Naive B cell (primary cell): ENCODE measurements at places on chromosomes 4 and X.

- H3K4me3 ChIP-seq = no peak overlapping the region
- no peak overlapping the region for H3K27ac ChIP-seq
- DNase-seq = no peak
- H3K36me3 ChIP-seq = no peaks in the 10 kb centered on the region
Measured at GRCh38 chrX:27451324-27451723, 11.8 kb downstream of the PPP4R3C start.

DNA sequence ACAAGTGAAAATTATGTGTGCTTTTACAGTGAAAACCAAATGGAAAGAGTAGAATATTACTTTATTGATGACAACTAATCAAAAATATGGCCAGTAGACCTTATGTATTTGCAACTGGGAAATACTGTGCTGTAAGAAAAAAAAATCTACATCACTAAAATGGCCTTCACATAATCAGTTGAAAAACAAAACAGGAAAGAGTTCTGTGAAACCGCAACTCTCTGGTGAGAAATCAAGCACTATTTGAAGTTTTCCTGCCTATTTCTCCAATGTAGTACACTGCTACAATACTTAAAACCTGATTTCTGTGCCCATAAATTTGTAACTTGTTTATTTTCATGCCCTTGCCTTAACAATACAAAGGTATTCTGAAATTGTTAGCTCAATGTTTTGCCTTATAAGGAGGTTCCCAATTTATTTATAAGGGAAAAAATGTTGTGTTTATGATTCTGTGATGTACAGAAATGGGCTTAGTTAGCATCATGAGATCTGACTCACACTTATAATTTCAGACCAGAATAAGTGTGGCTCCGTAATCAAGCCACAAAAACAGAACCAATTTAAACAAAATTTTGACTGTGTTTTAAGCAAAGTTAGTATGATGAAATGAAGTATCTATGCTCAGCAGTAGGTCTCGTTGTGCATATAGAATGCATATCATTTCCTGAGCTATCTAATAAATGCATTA is 147.1 kb downstream of the FAT4 start:
- no peaks in the 10 kb centered on the region for H3K4me1 ChIP-seq
- DNase-seq = no peak
- H3K4me3 ChIP-seq = no peak overlapping the region
- no peaks in the 10 kb centered on the region for H3K27me3 ChIP-seq
- H3K36me3 ChIP-seq = no peaks in the 10 kb centered on the region

GRCh38 chrX:132615391-132616131 is 126.7 kb upstream of the MBNL3 start:
- H3K4me3 ChIP-seq = no peak overlapping the region
- H3K27me3 ChIP-seq = peaks cover 25% of the 10 kb centered on the region
- no peak overlapping the region for H3K27ac ChIP-seq
- no peaks in the 10 kb centered on the region for H3K36me3 ChIP-seq

DNA sequence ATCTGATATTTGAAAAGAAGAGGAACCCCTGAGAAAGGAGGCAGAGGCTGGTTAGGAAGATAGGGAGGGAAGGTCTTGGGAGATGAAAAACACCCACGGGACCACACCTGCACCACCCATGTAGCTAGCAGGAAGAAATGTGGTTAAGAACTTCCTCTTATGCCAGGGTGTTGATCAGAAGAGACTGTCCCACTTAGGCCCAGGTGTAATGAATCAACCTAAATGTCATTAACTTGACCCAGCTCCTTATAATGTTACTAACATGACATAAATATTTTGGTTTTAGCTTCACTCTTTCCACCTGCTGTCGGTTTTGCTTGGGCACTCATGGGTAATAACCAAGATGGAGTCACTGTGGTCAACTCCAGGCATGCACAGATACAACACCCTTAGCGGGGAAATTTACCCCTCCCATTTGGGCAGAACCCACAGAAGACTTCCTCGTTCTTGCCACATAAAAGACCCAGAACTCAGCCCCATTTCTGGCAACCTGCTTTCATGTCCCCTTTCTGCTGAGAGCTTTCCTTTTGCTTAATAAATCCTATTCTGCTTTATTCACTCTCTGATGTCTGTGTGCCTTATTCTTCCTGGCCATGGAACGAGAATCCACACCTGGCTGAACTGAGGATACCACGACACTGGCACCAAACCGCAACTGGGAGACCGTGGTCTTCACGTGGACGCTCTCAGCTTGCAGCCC is 46.8 kb downstream of the ZNF141 start:
- peak overlapping the region; percentile 58 for H3K4me3 ChIP-seq
- peaks cover 5% of the 10 kb centered on the region for H3K27me3 ChIP-seq
- H3K27ac ChIP-seq = peak overlapping the region; percentile 72
- peaks cover 5% of the 10 kb centered on the region for H3K36me3 ChIP-seq

GRCh38 chr4:170674176-170674575 is 584.4 kb upstream of the AADAT start:
- no peak overlapping the region for H3K27ac ChIP-seq
- DNase-seq = no peak
- H3K4me3 ChIP-seq = no peak overlapping the region
- H3K4me1 ChIP-seq = no peaks in the 10 kb centered on the region
- no peaks in the 10 kb centered on the region for H3K27me3 ChIP-seq
- peaks cover 9% of the 10 kb centered on the region for H3K36me3 ChIP-seq

DNA sequence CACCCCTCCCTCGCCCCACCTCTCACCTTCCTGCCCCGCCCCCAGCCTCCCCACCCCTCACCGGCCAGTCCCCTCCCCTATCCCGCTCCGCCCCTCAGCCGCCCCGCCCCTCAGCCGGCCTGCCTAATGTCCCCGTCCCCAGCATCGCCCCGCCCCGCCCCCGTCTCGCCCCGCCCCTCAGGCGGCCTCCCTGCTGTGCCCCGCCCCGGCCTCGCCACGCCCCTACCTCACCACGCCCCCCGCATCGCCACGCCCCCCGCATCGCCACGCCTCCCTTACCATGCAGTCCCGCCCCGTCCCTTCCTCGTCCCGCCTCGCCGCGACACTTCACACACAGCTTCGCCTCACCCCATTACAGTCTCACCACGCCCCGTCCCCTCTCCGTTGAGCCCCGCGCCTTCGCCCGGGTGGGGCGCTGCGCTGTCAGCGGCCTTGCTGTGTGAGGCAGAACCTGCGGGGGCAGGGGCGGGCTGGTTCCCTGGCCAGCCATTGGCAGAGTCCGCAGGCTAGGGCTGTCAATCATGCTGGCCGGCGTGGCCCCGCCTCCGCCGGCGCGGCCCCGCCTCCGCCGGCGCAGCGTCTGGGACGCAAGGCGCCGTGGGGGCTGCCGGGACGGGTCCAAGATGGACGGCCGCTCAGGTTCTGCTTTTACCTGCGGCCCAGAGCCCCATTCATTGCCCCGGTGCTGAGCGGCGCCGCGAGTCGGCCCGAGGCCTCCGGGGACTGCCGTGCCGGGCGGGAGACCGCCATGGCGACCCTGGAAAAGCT is at the start of the genes HTT and HTT-AS:
Gene HTT, plus strand, starts transcription at position 604 of the 768 bp plus-strand sequence. Its CDS starts 145 bp downstream, at position 749.
Gene HTT-AS, minus strand, starts transcription at position 461 of the 768 bp plus-strand sequence.
- no peaks in the 10 kb centered on the region for H3K27me3 ChIP-seq
- peak within 1 kb of the TSS; percentile 96 for H3K4me3 ChIP-seq
- peaks cover 26% of the 10 kb centered on the region for H3K4me1 ChIP-seq

- peaks cover 39% of the 10 kb centered on the region for H3K27me3 ChIP-seq
- DNase-seq = no peak
- no peaks in the 10 kb centered on the region for H3K36me3 ChIP-seq
Measured at GRCh38 chr4:41256740-41257256, at the start of gene UCHL1. Gene UCHL1, plus strand, starts transcription at chr4:41256928. Its CDS starts 49 bp downstream, at chr4:41256977.

GRCh38 chr4:184675018-184675417 is 25.5 kb downstream of the PRIMPOL start:
- no peak overlapping the region for H3K4me3 ChIP-seq
- no peak for DNase-seq
- no peaks in the 10 kb centered on the region for H3K36me3 ChIP-seq
- no peak overlapping the region for H3K27ac ChIP-seq

DNA sequence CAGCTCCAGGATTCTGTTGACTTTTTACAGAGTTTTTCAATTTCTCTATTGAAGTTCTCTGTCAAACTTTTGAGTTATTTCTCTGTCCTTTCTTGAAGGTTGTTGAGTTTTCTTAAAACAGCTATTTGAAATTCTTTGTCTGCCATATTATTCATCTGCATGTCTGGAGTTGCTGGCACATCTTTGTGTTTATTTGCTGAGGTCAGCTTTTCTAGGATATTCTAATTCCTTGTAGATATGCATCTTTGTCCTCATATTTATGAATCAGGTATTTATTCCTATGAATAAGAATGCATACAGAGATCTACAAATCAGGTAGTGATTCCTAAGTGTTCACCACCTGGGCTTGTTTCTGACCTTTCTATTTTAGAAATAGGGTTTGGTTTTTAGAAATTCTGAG is 546.4 kb downstream of the RAPGEF2 start:
- no peak for DNase-seq
- H3K36me3 ChIP-seq = no peaks in the 10 kb centered on the region
- H3K27me3 ChIP-seq = no peaks in the 10 kb centered on the region
- H3K4me1 ChIP-seq = no peaks in the 10 kb centered on the region

GRCh38 chr4:159048166-159048886 is 54.6 kb upstream of the RAPGEF2 start:
- peaks cover 49% of the 10 kb centered on the region for H3K27me3 ChIP-seq
- no peak for DNase-seq
- no peak overlapping the region for H3K27ac ChIP-seq
- no peak overlapping the region for H3K4me3 ChIP-seq
- no peaks in the 10 kb centered on the region for H3K36me3 ChIP-seq

- no peaks in the 10 kb centered on the region for H3K36me3 ChIP-seq
- H3K27ac ChIP-seq = no peak overlapping the region
- no peak overlapping the region for H3K4me3 ChIP-seq
- no peaks in the 10 kb centered on the region for H3K27me3 ChIP-seq
- no peak for DNase-seq
Measured at GRCh38 chr4:61532336-61533000, 332.3 kb downstream of the ADGRL3 start.

GRCh38 chrX:136819031-136819703 is 38.4 kb upstream of the ARHGEF6 start:
- no peak for DNase-seq
- H3K4me3 ChIP-seq = no peak overlapping the region
- no peak overlapping the region for H3K27ac ChIP-seq
- no peaks in the 10 kb centered on the region for H3K27me3 ChIP-seq
- H3K36me3 ChIP-seq = no peaks in the 10 kb centered on the region

DNA sequence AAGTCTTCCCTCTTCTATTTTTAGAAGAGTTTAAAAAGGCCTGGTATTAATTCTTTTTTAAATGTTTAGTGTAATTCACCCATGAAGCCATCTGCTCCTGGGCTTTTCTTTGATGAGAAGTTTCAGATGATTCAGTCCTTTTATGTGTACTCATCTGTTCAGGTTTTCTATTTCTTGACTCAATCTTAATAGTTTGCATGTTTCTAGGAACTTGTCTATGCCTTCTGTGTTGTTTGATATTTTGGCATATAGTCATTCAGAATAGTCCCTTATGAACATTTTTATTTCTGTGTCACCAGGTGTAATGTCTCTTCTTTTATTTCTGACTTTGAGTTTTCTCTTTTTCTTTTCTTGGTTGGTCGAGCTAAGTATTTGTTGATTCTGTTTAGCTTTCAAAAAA is 20.2 kb upstream of the IL2 start:
- no peaks in the 10 kb centered on the region for H3K36me3 ChIP-seq
- no peaks in the 10 kb centered on the region for H3K4me1 ChIP-seq
- H3K4me3 ChIP-seq = no peak overlapping the region
- no peaks in the 10 kb centered on the region for H3K27me3 ChIP-seq
- no peak for DNase-seq
- H3K27ac ChIP-seq = no peak overlapping the region

DNA sequence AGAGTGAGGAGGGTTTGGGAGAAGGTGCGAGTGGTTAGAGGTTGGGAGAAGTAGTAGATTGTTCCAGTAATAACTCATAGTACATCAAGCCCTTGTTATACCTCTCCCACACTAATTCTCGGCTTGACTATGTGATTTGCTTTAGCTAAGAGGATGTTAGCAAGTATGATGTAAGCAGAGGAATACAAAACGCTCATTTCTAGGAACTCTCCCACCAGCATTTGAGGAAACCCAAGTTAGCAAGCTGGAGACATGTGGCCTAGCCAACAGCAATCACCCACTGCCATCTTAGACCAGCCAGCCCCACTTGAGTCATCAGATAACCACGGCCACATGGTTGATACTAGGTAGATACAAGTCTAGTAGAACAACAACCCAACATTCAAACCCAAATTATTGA is 14.2 kb downstream of the FTHL17 start:
- no peaks in the 10 kb centered on the region for H3K27me3 ChIP-seq
- no peak overlapping the region for H3K4me3 ChIP-seq
- no peak for DNase-seq
- H3K4me1 ChIP-seq = no peaks in the 10 kb centered on the region

GRCh38 chr4:120010646-120011045 is 56.0 kb downstream of the MAD2L1 start:
- no peak for DNase-seq
- no peaks in the 10 kb centered on the region for H3K4me1 ChIP-seq
- no peak overlapping the region for H3K27ac ChIP-seq
- H3K27me3 ChIP-seq = peaks cover 5% of the 10 kb centered on the region

DNA sequence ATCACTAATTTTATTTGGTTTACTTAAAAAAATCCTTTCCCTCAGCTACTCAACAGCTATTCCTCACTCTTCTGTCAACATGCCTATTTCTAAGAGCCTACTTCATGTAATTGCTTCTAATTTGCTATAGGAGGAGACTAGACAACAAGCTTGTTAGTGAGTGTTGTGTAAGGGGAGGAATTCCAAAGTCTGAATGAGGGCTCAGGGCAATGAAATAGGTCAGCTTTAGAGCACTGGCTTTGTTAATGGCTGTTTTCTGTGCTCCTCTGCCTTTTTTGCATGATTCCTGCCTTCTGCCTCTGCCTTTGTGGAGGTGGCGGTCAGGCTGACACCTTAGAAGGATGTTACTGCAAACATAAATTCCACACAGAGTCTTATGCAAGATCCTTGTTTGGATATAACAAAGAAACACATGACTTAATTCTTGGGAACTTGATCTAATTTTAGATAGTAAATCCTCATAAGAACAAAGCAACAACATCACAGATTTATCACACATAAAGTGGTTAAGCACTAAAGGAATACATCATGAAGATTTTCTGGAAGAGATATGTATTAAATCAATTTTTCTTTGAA is 15.0 kb upstream of the PAGE1 start:
- DNase-seq = no peak
- peaks cover 17% of the 10 kb centered on the region for H3K27me3 ChIP-seq
- H3K4me1 ChIP-seq = no peaks in the 10 kb centered on the region
- no peaks in the 10 kb centered on the region for H3K36me3 ChIP-seq
- no peak overlapping the region for H3K4me3 ChIP-seq

GRCh38 chr4:187883049-187883448 is 112.5 kb upstream of the ZFP42 start:
- no peak for DNase-seq
- no peaks in the 10 kb centered on the region for H3K36me3 ChIP-seq
- no peaks in the 10 kb centered on the region for H3K4me1 ChIP-seq

DNA sequence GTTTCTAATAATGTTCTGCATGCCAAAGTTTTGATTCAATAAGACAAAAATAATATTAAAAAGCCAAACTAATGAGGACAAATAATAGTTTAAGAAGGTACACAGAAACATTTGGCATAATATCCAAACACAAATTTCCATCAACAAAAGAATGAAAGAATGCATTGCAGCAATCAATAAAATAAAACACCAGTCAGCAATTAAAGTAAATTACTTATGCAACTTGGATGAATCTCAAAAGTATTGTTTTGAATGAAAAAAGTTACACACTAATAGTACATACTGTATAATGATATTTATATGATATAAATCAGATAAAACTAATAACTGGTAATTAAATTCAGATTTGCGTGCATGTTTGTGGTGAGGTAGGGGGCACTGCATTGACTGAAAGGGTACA is 285.5 kb upstream of the PCDH10 start:
- no peak overlapping the region for H3K4me3 ChIP-seq
- H3K27me3 ChIP-seq = no peaks in the 10 kb centered on the region
- no peaks in the 10 kb centered on the region for H3K4me1 ChIP-seq
- DNase-seq = no peak
